ENCODE measurements at places on chromosomes 16 and 17.

DNA sequence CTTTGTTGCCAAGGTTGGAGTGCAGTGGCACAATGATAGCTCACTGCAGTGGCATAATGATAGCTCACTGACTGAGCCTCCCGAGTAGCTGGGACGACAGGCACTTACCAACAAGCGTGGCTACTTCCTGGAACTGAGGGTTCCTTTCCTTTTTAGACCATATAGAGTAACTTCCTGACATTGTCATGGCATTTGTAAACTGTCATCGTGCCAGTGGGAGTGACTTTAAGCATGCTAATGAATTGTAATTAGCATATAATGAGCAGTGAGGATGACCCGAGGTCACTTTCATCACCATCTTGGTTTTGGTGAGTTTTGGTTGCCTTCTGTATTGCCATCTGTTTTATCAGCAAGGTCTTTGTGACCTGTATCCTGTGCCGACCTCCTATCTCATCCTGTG, 162.4 kb downstream of the HS3ST4 start:
- DNase-seq = no peak

DNA sequence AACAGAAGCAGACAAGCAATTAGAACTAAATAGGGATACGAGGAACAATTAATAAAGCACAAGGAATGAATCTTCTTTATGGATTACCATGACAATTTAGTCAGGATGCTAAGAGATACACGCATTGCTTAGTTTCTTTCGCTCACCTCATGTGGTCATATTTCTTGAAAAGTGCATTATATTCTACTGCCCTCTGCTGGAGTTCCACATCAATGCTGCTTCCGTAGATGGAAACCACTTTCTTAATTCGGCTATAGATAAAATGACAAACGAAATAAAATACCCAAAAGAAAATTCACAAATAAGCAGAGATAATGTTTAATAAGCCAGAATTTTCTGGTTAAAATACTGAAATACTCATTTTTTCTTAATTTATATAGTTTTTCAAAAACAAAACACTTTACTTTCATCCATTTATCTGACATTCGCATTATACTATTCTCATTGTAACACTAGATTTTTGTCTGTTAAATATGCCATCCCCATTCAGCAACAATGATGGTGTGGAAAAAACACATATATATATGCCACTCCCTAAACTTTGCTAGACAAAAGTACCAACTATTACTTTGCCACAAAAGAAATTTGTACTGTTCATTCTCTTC, 22.0 kb upstream of the PHLPP2 start:
- peak; percentile 76 for DNase-seq

DNA sequence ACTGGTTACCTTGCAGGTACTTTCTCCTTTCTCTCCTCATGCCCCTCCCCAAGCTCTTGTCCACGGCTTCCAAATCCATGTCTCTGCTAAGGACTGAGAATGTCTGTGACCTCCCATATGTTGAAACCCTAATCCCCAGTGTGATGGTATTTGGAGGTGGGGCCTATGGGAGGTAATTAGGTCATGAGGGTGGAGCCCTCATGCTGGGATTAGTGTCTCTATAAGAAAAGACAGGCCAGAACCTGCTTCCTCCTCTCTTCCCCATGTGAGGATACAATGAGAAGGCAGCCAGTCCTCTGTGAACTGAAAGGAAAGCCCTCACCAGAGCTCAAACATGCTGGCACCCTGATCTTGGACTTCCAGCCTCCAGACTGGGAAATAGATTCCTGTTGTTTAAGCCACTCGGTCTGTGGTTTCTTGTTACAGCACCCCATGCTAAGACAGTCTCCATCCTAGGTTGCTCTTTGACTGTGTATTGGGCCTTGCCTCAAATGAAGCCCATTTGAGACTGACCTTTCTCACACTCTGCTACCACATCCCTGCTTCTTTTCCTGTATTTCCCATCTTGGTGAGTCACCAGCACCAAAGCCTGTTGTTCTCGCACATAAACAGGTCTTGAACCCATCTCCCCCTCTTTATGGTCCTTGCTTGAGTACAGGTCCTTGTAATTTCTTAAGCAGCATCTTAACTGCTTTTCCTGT, 135.0 kb downstream of the CDK5R1 start:
- DNase-seq = no peak

- DNase-seq = no peak
Measured at GRCh38 chr17:20998571-20999043, 44.2 kb downstream of the USP22 start.

- DNase-seq = no peak
Measured at GRCh38 chr17:72563952-72564351, 443.1 kb downstream of the SOX9 start.

- no peak for DNase-seq
Measured at GRCh38 chr16:67762385-67762784, 43.3 kb upstream of the GFOD2 start.

- DNase-seq = no peak
Measured at GRCh38 chr16:17364319-17365210, 106.2 kb downstream of the XYLT1 start.

GRCh38 chr17:79034931-79035485, 11.0 kb downstream of the C1QTNF1 start:
- DNase-seq = no peak

DNA sequence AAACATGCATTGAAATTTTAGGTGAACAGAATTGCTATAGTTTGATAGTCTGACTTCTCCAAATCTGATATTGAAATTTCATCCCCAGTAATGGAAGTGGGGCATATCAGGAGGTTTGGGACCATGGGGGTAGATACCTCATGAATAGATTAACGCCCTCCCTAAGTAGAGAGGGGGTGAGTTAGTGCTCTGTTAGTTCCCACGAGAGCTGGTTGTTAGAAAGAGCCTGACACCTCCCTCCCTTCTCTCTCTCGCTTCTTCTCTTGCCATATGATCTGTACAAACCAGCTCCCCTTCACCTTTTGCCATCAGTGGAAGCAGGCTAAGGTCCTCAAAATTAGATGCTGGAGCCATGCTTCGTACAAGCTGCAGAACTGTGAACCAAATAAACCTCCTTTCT, 78.8 kb downstream of the BRIP1 start:
- DNase-seq = no peak

DNA sequence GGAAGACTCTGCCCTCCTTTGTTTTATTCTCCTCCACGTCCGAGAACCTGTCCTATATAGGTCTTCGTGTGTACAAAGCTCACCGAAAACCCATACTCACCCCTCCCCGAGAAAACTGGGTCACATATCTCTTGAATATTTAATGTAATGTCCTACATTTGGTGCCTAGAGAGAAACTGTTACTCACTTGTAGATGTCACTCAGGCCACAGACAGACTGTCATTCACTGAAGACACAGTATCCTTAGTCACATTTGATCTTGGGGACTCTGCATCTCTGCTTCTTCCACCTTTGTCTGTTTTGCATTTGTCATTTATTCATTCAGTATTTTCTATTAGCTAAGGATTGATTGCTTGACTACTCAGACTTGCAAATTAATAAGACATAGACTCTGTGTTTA, 131.8 kb upstream of the TBX2 start:
- no peak for DNase-seq

GRCh38 chr17:77318491-77319210, 177.9 kb downstream of the SEC14L1 start:
- peak; percentile 24 for DNase-seq

DNA sequence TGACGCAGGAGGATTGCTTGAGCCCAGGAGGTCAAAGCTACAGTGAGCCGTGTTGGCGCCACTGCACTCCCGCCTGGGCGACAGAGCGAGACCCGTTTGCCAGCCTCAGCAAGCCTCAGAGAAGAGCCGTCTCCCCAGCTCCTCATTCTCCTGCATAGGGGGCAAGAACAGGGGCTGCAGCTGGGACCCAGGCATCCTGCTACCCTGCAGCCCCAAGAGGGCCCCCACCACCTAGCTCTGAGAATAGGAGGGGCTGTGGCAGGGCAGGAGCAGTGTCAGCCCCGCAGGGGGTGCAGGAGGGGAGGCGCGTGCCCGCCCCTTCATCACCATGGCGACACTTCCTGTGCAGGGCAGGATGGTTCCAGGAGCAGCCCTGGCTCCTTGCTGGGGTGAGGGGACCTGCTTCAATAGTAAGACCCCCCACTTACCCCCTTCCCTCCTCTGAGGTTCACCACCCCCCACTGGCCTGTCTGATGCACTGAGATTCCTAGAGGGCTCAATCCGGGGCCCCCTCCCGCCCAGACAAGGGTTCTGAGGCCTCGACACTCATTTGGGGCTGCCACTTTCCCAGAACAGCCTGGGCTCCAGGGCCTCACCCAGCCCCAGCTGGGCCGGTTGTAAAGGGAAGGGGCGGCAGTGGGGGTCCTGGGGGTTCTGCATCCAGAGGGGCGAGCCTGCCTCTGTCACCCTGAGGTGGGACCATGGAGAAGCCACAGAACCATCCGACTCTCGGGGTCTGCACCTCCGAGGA, 20.2 kb downstream of the VASN start:
- no peak for DNase-seq

- peak; percentile 34 for DNase-seq
Measured at GRCh38 chr16:8869212-8869987, 594 bp upstream of the CARHSP1 start.

- peak; percentile 43 for DNase-seq
Measured at GRCh38 chr16:30041841-30042240, 10.8 kb upstream of the TLCD3B start.

GRCh38 chr16:49700251-49701064, 155.5 kb downstream of the ZNF423 start:
- DNase-seq = peak; percentile 82

- DNase-seq = no peak
Measured at GRCh38 chr16:84085773-84086172, 31.0 kb downstream of the MBTPS1 start.

DNA sequence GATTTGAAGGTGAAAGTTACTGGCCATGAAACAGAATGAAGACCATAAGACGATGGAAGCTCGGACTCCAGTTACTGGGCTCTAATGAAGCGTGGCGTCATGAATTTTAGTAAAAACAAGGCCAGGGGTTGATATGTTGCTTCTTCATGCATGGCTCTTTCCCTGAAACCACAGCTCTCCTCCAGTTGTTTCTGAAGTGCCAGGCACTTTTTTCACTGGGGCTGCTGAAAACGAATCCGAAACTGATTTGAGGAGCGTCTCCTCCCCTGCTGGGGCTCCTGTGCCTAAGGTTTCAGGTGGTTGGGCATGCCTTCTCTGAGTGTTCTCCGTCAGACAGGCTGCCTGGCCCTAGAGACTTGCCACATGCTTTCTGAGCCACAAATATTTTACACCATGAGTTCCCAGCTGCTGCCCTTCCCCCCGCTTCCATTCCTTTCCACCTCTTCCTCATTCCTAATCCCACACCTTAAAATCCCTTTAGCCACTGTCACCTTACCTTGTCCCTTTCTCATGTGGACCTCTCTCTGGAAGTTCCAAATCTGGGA, 3.7 kb upstream of the MYL4 start:
- no peak for DNase-seq

GRCh38 chr17:28816540-28816939, 26.1 kb downstream of the FAM222B start:
- DNase-seq = no peak

DNA sequence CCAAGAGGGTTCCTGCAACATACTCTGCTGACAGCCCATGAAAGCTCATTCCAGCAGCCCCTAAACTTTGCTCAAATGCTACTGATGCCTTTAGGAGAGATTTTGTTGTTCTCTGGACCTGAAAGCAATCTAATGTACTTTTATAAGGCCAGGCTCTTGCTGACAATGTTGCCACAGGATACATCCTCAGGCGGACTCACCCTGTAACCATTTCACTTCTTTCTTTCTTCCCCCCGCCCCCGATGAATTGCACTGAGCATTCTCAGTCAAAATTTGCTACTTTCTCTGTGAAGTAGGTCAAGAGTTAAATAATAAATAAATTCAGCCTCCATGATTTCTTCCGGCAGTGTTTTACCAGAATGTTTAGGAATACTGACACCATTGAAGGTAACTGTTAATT, 1.5 kb downstream of the GAS7 start:
- DNase-seq = no peak

DNA sequence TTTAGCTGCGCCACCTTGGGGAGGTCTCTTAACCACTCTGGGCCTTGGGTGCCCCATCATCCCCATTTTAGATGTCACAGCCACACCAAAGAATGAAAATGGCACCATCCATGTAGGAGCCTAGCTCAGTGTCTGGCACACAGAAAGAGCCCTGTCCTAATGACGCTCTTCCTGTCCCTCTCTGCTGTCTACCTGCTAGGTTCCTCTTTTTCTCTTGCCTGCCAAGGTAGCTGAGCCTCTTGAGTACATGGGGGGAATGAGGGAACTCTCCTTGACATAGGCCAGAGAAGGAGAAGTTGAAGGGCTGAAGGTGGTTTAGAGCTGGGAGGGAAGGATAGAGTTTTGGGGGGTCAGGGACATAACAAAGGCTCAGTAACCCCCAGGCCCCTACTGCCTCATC, 1.8 kb downstream of the RUNDC3A start:
- DNase-seq = no peak

GRCh38 chr17:14302091-14302430, 1.2 kb downstream of the HS3ST3B1 start:
- DNase-seq = peak; percentile 32

- peak; percentile 82 for DNase-seq
Measured at GRCh38 chr16:30984669-30985400, at the start of gene HSD3B7. Gene HSD3B7 (plus strand): TSS chr16:30985207. CDS start chr16:30985659, 452 bp downstream.

GRCh38 chr17:13513039-13513405, 88.7 kb downstream of the HS3ST3A1 start:
- no peak for DNase-seq

DNA sequence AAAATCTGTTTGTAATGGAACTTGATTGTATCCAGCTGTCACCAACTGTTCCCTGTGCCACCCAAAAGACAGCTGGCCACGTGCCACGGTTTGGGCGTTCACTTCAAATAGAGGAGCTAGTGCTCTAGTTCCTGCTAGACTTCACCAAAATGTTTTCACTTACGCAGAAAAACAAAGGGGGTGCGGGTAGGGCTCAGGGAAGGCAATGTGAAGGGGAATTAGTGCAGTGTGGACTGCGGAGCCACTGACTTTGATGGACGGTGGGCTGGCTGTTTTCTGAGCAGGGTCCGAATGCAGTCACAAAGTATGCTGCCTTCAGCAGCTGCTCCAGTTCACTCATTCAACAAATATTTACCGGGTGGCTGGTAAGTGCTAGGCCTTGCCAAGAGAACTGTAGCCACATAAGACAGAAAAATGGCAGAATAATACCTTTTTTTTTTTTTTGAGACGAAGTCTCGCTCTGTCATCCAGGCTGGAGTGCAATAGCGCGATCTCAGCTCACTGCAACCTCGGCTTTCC, 7.6 kb upstream of the CYTH1 start:
- peak; percentile 62 for DNase-seq

DNA sequence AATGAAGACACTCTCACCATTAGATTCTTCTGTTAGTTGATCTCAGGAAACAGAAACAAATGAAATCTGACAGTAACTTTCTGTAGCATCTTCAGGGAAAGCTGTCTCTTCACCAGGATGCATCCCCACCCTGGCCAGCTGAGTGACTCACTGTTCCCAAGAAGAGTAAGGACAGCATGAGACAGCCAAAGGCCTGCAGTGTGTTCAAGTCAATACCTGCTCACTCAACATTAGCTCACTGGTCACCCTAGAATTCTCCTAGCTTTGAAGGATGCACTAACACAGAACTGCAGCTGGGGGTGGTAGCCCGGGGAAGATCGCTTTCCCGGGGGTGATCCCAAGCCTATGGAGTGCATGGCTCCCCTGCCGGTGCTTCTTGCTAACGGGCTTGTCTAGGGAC, 28.2 kb upstream of the CLEC18B start:
- no peak for DNase-seq
